ENCODE measurements at places on chromosomes 6 and 20. TPM values are rescaled to one million over a fixed set of nuclear protein-coding genes. Genes with fewer than 3 reads are reported as not detected.

- no peak for DNase-seq
Measured at GRCh38 chr6:148557796-148558321, 189.0 kb upstream of the UST start.

DNA sequence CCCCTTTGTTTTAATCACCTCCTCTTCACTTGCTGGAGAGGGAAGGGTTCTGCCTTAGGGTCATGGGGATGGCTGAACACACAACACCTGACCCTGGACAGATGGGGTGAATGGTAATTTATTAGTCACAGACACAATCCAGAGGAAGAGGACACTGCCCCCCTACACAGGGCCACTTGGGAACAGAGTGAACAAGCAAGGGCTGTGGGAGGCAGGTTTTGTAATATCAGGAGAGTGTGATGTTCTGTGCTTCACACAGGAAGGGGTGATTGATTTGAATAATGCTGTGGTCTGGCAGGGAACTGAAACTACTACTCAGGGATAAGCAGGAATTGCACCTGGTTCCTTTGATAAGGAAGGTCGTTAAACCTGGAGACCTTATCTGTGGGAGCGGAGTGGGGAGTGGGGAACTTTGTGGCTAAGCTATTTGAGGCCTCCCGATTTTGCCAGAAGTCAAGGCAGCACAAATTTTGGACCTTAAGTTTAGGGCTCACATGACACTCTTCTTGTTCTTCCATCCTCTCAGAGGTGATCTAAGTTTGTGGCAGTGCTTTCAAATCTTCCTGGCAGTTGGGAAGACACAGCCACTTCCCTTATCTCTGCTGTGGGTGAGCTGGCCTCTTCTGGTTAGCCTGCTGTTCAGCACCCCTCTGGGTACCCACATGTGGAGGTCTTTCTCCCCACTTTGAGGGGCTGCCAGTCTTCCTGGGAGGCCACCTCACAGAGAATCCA lies 77.8 kb downstream of the CD164 start:
- DNase-seq = no peak

DNA sequence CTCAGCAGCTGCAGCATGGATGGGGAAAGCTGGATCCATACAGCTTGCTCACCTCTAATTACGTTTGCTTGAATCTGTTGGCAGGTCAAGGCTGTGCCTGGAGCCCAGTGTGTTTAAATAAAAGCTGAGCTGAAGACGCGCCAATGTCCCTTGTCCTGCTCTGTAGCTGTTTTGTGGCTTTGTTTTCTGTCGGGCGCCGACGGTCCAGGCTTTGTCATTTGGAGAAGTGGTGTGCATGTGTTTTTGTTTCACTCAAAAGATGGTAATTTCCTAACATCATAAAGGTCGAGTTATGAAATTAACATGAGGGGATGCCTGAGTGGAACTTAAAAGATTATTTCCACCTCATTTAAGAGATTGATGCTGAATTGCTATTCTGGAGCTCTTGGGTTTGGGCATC lies 107.6 kb downstream of the SLC24A3 start:
- DNase-seq = no peak

GRCh38 chr20:46330072-46330763 lies 21.9 kb upstream of the CDH22 start:
- DNase-seq = no peak

DNA sequence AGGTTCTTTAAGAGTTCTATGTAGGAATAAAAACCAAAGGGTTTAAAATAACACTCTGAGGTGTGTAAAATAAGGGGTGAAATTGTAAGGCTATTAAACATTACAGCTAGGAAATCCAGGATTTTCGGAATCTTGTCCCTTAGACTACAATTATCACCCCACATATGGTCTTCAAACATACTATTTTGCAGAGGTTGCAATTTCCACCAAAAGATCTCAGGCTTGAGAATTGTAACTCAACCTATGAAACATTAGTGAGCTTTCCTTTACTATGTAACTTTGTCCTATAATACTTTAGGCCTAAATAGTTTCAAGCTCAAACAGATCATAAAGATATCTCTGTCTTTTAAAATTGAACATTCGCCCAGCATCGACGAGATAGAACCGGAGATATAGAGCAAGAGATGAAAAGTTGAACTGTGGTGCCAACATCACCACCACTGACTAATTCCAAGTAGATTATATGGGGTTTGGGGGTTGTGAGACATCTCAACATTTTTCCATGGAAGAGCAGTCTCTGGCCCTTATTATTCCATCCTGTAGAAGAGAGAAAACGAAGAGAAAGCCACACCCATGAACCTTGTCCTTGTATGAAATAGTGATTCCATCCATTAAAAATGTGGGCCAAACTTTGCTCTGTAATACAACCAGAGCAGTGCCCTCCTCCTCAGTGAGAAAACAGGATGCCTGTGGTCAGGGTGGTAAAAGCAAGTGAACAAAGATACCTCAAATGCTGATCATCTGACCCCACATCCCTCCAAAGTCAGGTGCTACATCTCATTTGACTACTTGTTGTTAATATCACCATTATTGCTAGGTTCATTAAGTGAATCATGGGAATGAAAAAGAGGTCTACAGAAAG lies 284.5 kb upstream of the GJE1 start:
- DNase-seq = no peak

DNA sequence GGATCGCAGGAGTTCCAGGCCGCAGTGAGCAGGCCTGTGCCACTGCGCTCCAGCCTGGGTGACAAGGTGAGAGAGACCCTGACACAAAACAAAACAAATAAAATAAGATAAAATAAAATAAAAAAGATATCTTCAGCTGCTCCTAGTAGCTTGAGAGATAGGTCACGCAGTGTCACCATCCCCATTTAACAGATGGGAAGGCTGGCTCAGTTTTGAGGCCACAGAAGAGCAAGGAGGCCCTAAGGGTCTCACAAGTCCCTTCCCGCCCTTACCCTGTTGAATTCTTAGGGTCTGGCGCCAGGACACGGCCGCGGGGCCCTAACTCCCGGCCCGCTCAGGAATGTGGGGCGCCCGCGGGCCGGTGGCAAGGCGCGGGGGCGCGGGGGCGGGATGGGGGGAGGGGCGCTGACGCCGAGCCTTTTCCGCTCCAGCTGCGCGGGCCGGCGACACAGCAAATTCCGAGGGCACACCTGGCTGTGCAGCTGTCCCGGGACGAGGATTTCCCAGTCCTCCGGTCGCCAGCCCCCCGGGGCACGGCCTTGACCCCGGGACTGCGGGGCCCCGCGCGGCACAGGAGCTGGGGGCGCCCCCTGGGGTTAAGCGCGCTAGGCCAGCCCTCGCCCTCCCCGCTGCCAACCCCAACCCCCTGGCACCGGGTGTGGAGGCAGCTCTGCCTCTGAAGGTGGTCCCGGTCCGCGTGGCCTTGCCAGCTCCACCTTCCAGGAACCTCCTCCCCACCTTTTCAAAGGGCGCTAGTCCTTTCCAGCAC lies 10.3 kb upstream of the R3HDML start:
- no peak for DNase-seq

- no peak for DNase-seq
Measured at GRCh38 chr6:15301179-15302006, 55.5 kb downstream of the JARID2 start.

DNA sequence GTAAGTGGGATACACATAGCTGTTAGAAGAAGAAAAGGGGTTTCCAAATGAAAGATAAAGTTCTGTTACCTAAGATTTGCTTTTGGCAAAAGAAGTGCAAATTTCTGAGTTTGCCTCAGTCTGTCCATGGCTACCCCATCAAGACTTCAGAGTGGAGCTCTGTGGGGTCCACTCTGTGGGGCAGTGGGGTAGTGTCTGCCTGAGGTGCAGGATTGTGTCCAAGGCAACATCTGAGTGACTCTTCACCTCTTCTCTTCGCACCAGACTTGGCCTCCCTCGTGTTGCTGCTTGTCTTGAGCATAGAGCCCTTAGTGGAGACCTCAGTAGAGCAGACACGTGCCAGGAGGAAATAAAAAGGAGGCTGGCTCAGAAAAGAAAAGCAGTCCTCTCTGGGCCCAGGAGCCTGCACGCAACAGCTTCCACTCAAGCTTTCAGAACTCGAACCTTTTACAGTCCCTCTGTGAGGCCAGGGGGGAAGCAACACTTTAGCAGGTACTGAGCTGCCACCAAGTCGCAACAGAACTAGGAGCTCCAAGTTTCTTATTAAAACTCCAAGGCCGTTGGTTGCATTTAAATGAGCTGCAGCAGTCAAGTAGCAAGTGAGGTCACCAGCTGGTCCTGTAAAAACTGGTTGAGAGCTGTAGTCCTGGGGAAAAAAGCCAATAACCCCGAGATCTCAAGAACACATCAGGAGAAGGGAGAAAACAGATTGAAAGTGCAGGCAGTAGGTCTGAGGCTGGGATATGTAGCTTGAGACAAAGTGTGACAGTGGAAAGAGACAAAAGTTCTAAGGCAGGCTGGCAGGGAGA lies 413.5 kb downstream of the CDC5L start:
- no peak for DNase-seq

- no peak for DNase-seq
Measured at GRCh38 chr6:80618953-80619352, 512.5 kb downstream of the BCKDHB start.

- DNase-seq = no peak
Measured at GRCh38 chr20:20224806-20225205, 143.1 kb upstream of the INSM1 start.

DNA sequence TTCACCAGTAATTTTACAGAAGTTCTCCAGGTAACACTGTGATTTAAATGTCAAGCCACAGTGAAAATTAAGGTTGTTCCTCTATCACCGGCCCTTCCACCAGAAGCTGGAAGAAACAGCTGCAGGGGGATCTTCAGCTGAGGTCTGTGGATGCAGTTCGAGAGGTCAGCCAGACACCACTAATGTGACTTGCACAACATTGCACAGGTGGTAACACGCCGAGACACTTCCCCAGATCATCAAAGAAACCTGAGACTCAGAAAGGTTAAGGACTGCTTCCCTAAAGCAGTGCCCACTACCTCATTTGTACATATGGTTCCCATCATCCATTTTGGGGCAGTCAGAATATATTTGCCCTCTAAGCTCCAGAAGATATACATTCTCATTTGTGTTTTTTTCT lies 8.1 kb upstream of the SERPINB9 start:
- no peak for DNase-seq

DNA sequence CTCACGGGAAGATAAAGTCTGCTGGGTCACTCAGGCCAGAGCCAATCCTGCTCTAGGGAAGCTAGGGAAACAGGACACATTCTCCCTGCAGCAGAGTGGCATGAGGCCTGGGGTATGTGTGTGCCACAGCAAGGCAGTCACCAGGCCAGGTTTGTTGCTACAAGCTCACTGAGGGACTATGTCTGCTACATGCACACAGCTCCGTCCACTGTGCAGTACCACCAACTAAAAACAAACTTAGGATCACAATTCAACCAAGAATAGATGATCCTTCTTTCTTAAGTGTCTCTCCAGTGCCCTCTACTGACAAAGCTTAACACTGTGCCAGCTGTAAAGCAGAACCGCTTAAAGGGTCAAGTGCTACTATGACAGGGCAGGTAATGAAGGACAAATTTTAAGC lies 192.5 kb downstream of the PTPRK start:
- no peak for DNase-seq

GRCh38 chr20:33803921-33804337 lies 7.2 kb upstream of the CHMP4B start:
- no peak for DNase-seq

DNA sequence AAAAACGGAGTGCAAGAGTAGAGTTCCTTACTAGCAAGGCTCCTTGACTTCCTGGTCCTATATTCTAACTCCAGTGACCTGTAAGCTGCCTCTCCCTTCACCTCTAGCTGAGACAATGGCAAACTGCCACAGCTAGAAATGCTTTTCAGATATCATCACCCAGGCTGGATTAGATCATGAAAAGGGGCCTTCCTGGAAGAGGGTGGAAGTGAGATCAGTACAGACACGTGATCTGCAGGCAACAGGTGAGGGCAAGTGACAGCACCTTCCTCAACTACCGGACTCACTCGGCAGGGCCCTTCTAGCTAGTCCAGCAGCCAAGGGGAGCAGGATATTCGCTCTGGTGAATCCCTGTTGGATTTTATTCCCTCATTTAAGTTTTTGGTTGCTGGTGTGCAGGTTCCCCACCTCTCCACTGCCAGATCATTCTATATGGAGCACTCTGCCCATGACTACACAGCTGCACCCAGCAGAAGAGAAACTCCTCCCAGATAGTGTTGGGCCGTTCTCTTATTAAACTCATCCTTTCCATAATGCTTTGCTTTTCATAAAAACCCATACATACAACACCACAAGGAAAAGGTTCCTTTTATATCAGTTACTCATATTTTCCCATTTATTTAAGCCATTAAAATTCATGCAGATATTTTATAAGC lies 26.4 kb upstream of the FAM83C start:
- no peak for DNase-seq

GRCh38 chr20:2295286-2295685 lies 515 bp upstream of the TGM3 start:
- DNase-seq = no peak

- DNase-seq = no peak
Measured at GRCh38 chr6:129359811-129360681, 349.9 kb downstream of the ARHGAP18 start.

DNA sequence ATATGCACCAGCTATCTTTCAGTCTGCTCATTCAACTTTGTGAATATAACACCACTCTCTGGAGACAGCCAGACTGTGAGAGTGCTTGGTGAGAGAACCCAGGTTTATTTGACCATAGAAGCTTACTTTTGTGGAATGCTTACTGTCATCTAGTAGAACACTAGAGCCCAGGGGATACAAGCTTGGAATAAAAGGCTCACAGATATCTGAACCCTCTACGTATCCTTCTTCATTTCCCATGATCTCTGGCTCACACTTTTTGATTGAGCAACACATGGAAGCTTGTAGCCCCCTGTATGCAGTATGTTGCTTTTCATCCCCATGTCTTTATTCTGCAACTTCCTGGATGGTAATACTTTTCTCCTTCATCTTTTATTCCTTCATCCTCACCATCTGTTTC lies 835.3 kb upstream of the CITED2 start:
- DNase-seq = no peak

DNA sequence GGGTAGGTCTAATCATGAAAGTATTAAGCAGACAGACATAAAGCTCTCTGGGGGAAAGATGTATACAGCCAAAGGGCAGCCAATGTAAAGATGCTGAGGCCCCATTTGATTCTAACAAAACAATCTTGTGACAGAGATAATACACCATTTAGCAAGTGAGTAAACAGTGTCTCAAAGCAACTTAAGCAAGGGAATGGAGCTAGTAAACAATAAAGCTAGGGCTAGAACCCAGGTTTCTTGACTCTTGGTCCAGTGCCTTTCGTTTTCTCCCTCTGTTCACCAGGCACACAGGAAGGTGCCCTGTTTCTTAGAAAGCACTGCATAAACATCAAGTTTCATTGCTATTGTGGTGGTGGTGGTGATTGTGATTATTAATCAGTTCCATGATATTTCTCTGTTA lies 5.1 kb downstream of the ELOVL2 start:
- no peak for DNase-seq

The MYCT1 gene
- total RNA-seq = 1.4 TPM

The HDGFL1 gene
- total RNA-seq = not detected

The SIRPG gene
- 1.5 TPM for total RNA-seq

The C4B gene
- 3.2 TPM for total RNA-seq

The LY6G6D gene
- not detected for total RNA-seq

The NMBR gene
- not detected for total RNA-seq

The LZTS3 gene
- total RNA-seq = 4.9 TPM

The SFTA2 gene
- total RNA-seq = 2.0 TPM
